ENCODE measurements at places on chromosomes 4 and X.

DNA sequence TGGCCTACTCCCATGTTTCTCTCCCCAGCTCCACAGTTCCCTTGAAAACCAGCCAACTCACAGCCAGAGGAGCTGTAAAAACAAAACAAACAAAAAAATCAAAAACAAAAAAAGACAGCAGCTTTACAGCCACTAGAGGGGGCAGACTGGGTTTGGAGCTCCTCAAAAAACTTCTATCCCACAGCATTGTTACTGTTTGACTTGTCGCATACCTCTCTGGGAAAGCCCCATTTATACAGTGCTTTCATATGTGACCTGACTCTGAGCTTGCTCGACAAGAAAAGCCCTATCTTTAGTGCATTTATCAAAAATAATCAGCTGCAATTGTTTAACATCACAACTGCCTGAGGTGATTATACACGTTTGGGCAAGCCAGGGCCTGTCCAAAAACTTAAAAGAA is 21.6 kb downstream of the TSPAN6 start:
- no peak for DNase-seq

GRCh38 chr4:16262188-16262587 is 35.9 kb upstream of the TAPT1 start:
- DNase-seq: no peak

- no peak for DNase-seq
Measured at GRCh38 chr4:152965611-152966010, 29.5 kb downstream of the FHDC1 start.

- no peak for DNase-seq
Measured at GRCh38 chr4:78369679-78370078, 181.9 kb upstream of the ANXA3 start.

- DNase-seq: no peak
Measured at GRCh38 chr4:184255871-184256642, 38.4 kb upstream of the ENPP6 start.

DNA sequence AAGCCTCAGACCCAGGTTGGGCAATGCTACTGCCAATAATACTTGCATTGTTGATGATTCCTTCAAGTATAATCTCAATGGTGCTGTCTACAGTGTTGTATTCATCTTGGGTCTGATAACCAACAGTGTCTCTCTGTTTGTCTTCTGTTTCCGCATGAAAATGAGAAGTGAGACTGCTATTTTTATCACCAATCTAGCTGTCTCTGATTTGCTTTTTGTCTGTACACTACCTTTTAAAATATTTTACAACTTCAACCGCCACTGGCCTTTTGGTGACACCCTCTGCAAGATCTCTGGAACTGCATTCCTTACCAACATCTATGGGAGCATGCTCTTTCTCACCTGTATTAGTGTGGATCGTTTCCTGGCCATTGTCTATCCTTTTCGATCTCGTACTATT is 7.4 kb downstream of the LPAR4 start:
- DNase-seq: no peak

DNA sequence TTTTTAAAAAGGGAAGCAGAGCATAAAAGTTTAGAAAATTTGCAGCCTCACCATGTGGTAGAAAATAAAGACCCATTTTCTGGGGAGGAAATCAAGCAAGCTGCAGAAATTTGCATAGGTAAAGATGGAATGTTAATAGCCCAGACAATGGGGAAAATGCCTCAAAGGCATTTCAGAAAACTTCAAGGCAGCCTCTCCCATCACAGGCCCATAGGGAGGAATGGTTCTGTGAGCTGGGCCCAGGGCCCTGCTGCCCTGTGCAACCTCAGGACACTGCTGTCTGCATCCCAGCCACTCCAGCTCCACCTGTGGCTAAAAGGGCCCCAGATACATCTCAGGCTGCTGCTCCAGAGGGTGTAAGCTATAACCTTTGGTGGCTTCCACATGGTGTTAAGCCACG is 137.9 kb downstream of the INPP4B start:
- DNase-seq: no peak

Measured in activated CD8-positive, alpha-beta memory T cell treated with anti-CD3 and anti-CD28 coated beads for 48 hours (primary cell).